H54 (cell line): ENCODE measurements at places on chromosomes 3 and 15.

GRCh38 chr3:131221731-131222130 lies 159.8 kb upstream of the NUDT16 start:
- peak; percentile 19 for DNase-seq

- DNase-seq, result peak; percentile 92
Measured at GRCh38 chr15:45121706-45122417, 7.7 kb downstream of the DUOXA2 start.

DNA sequence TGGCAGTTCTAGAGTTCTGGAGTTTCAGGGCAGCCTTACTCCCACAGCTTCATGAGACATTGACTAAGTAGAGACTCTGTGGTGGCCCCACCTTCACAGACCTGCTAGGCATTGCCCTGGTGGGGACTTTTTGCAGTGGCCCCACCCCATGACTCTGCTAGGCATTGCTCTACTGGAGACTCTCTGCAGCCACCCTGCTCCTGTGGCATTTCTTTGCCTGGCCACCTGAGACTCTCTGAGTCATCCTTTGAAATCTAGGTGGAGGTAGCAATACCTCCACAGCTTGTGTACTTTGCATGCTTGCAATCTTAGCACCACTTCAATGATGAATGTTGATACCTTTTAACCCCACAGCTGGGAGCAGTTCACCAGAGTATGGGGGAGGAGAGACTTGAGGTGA lies 40.6 kb upstream of the DHX36 start:
- no peak for DNase-seq

GRCh38 chr3:53807117-53807810 lies 39.0 kb downstream of the CHDH start:
- no peak for DNase-seq

GRCh38 chr3:140856905-140857304 lies 84.7 kb upstream of the SLC25A36 start:
- no peak for DNase-seq

DNA sequence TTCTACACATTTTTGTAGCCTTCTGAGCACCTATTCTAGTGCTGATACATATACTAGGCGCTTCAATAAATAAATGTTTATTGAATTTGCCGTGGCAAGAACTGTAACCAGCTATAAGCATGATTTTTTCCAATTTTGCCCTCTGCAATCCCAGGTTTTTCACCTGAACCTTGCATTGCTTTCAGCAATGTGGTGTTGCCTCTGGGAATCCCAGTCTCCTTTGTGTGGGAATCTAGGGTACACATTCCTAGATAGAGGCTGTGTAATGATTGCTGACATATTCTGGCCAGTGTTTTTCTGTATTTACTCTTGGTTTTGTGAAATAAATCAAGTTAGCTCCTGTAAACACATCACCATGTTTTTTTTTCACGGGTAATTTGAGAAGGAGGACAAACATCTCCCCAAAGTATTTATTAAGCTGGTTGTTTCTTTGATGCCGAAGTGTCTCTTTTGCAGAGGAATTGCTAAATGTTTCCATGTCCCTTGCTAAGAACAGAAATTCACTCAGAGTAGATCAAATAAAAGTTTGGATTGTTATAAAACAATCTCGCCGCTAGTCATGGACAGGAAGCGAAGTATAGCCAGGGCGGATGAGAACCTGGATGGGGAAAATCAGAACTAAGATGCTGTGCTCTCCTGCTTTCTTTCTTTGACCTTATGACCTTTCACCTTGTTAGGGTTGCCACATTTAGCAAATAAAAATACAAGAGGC lies 1.2 kb downstream of the CFAP91 start:
- no peak for DNase-seq

GRCh38 chr3:172562871-172563865 lies 39.9 kb upstream of the TNFSF10 start:
- peak; percentile 12 for DNase-seq

DNA sequence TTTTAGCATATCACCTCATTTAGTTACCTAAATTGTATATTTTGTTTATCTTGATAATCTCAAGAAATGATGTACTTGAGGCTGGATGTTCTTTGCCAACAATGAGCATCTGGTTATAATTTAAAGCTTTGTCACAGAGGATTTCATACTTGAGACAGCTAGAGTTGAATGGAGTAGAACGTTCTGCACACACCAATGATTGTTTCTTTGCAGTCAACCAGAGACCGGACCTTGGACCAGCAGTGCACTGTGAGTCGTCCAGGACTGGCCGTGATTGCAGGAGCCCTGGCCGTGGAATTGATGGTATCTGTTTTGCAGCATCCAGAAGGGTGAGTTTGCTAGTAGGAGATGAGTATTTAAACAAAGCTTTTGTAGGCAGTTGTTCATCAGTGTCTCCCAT lies 90.4 kb downstream of the ATG7 start:
- DNase-seq, result no peak

DNA sequence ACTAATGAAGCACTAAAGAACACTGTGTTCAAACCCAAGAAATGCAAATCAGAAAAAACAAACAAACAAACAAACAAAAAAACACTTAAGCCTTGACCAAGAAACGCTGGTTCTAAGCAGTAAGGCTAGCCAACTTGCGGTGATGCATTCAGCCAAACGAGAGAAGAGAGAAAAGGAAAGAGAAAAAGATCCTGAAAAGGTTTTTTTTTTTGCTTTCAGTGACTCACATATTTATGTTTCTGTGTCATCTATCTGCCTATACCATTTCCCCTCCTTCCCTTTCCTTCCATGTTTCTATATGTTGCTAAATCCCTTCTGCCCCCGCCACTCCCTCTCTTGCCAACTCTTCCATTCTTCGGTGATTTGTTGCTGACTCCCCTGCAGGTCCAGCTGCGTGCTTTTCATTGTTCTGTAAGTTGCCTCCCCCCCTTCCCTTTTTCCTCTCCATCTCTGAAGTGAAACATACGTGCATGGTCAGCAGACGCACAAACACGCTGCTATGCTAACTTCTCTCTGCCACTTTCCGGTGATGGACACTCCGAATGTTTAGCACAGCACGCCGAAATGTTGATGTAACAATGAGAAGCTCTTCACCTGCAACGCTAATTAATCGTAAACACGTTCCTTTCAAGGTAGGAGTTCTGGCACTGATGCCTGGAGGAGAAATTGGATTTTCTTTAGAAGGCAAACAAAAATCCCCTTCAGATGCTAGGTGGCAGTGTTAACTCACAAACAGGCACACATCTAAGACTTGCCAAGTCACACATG lies 154.4 kb downstream of the TUSC7 start:
- no peak for DNase-seq

GRCh38 chr3:23859012-23859743 lies 53.4 kb downstream of the UBE2E1 start:
- DNase-seq, result peak; percentile 27

DNA sequence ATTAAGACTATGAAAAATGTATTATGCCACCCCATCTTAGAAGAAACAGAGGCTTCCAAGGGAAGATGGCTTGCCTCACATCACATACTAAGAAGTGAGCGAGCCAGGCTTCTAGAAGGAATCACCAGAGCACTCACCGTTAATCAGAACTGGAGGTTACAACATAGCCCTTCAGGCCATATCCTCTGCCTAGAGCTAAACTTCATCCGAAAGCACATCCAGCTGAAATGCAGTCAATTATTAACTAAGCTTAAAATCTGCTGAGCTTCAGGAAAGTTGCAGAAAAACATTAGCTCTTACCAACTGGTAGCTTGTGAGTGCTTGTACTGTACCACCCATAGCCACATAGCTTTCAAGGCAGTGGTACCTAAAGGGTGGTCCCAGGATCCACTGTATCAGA lies 483.2 kb downstream of the TBL1XR1 start:
- no peak for DNase-seq

DNA sequence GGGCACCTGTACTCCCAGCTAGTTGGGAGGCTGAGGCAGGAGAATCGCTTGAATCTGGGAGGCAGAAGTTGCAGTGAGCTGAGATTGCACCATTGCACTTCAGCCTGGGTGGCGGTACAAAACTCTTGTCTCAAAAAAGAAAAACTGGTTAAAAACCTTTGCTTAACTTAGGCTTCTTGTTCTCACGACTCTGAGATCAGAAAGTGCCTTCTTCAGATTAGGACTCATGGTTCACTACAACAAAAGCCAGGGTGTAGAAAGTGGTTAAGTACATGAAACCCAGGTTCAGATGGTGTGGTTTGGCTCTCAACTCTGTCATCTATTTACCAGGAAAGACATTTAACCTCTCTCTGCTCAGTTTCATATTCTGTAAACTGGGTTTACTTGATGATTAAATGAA lies 168.4 kb downstream of the TUSC7 start:
- DNase-seq, result no peak

- DNase-seq, result no peak
Measured at GRCh38 chr3:123636431-123636841, 51.6 kb upstream of the HACD2 start.

- peak; percentile 51 for DNase-seq
Measured at GRCh38 chr15:51192521-51193280, 98.0 kb upstream of the TNFAIP8L3 start.

- DNase-seq, result peak; percentile 15
Measured at GRCh38 chr3:112519424-112520001, 20.2 kb upstream of the BTLA start.

DNA sequence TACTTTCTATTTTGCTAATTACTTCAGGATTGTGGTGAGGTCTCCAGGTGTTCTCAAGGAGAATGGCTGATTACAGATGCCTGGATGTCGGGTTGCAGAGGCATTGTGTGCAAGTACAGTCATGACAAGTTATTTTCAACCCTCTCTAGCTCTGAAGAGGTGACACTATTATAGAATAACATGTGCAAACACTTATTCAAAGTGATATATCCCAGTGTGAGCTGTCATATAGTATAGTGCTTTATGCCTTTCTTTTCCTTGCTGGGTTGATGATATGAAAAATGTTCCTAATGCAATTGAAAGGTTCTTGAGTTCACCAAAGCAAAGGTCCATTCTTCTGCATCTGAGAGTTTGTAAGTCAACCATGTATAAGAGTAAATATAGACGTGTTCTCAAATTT lies 167.2 kb downstream of the SPATA16 start:
- DNase-seq, result no peak

DNA sequence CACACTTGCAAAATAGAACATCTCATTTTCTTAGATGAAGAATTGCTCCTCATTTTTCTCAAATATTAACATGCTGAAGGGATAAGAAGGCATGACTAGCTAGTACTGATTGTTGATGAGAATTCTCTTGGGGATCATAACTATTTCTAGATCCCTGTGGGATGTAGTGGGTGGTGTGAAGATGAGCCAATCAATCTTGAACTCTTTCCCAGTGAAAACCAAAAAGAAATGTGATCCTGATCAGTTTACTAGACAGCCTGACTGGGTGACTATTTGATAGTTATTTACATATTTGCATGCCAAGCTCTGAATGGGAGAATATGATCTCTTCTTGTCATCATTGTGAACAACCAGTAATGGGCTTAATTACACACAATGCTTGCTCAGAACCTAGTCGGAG lies 63.7 kb downstream of the ZIC1 start:
- DNase-seq, result no peak

- DNase-seq, result no peak
Measured at GRCh38 chr15:92801774-92802464, 98.2 kb upstream of the CHD2 start.
